ENCODE measurements at places on chromosomes 3 and 15.

- ATAC-seq: no peak
Observed at GRCh38 chr15:39511916-39512260, 69.0 kb upstream of the THBS1 start.

DNA sequence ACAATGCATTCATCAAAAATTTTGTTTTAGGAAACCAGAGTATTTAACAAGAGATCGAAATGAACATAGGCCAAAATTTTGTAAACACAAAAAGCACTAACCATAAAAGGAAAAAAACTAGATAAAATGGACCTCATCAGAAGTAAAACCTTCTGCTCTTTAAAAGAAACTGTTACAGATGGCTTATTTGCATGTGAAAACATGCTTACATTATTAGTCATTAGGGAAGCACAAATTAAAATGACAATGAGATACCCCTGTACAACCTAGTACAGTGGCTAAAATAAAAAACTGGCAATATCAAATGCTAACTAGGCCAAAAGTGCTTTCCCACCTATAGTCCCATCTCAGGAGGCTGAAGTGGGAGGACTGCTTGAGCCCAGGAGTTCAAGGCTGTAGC lies 19.3 kb downstream of the UBR1 start:
- ATAC-seq: no peak

GRCh38 chr3:11820531-11821041 lies 26.1 kb downstream of the TAMM41 start:
- no peak for ATAC-seq

DNA sequence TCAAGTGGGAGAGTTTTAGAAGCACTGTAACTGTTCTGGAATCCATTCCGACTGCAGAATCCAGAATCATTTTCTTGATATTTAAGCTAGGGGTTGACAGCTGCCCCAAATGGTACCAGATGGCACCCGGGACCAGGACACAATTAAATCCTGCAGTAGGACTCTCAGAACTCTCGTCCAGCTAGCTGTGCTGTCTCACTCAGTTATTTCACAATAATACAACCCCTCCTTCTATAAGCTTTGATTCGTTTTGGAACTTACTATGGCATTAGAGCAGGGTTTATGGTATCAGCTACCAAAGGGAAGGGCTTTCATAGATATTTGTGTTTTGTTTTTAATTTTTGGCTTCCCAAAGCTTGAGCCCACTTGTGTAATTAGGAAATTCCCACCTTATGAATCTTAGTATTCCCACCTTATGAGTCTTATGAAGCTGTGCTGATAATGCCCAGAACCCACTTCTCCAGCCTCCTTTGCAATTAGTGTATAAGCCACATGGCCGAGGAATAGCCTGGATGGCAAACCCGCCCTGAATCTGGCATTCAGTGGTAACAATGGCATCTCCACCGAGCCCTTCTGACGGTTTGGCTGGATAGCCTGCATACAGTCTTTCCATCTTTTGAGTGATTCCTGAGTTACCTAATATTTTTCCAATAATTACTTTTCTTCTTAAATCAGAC lies 120.1 kb downstream of the UACA start:
- no peak for ATAC-seq

- ATAC-seq: no peak
Observed at GRCh38 chr3:122716667-122717066, 36.0 kb downstream of the PARP14 start.

DNA sequence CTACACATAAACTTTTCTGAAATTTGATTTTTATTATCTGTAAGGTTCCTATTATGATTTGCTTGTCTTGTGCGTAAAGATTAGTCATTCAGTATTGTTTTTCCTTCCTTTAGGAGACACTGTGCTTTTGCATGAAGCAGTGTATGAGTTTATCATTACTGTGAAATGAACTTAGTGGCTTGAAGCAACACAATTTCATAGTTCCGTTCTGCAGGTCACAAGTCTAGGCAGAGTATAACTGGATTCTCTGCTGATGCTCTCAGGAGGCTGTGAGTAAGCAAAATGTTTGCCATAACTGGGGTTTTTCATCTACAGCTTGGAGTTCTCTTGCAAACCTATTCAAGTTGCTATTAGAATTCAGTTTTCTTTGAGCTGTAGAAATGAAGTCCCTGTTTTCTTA lies 1136.1 kb downstream of the OTOL1 start:
- no peak for ATAC-seq

- ATAC-seq: no peak
Observed at GRCh38 chr15:69662645-69663000, 210.0 kb downstream of the RPLP1 start.

DNA sequence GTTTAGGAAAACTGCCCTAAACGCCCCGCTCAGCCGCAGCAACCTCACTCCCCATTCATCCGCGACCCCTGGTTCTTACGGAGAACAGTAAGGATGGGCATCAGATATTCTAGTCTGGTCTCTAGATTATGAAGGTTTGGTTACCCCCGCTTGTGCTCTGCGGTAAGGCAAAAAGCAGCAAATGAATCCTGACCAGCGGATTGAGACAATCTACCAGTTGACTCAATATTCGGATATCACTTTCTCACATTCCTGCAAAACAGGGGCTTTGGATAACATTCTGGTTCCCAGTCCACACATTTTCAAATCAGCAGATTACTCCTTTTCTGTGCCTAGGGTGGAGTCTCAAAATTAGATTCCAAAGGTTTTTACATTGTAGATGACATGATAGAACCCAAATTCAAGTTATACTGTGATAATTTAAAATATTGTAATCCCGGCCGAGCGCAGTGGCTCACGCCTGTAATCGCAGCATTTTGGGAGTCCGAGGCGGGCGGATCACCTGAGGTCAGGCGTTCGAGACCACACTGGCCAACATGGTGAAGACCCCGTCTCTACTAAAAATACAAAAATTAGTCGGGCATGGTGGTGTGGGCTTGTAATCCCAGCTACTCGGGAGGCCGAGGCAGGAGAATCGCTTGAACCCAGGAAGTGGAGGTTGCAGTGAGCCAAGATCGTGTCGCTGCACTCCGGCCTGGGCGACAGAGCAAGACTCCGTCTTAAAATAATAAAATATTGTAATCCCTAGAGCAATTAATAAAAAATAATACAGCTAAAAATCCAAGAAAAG lies 1.1 kb upstream of the CYFIP1 start:
- no peak for ATAC-seq

DNA sequence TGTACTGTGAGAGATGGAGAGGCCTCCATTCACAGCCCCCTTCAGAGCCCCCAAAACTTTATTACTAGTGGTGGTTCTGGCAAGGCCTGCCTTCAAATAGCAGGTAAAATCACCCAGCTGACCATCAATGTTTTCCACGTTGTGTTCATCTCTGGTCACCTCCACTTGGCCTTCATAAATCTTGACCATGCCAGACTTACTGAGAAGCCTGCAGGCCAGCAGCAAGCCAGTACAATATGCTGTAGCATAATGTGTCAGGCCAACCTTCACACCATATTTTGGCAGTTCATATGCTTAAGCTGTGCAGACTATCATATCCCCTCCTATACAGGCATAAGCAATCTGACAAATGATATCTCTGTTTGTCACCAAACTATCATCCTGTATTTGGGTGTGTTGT lies 62.1 kb downstream of the ZNF621 start:
- no peak for ATAC-seq

- ATAC-seq: no peak
Observed at GRCh38 chr3:143201870-143202752, 82.5 kb downstream of the CHST2 start.

DNA sequence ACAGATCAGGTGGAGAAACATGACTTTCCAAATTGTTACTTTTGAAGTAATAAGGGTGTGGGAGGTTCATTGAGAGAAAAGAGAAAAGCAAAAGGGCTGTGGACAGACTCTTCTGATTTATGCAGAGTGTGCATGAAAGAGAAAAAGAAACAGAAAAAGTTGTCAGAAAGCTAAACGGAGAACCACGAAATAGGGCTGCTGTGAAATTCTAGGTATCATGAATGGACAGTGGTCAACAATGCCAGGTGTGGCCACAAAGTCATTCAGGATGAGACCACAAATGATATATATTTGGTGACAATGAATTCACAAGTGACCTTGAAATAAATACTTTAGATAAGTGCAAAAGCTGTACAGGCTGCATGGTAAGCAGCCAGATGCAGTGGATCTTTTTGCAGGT lies 170.1 kb downstream of the IL5RA start:
- ATAC-seq: no peak

GRCh38 chr15:71003319-71003718 lies 110.7 kb downstream of the LRRC49 start:
- ATAC-seq: no peak

DNA sequence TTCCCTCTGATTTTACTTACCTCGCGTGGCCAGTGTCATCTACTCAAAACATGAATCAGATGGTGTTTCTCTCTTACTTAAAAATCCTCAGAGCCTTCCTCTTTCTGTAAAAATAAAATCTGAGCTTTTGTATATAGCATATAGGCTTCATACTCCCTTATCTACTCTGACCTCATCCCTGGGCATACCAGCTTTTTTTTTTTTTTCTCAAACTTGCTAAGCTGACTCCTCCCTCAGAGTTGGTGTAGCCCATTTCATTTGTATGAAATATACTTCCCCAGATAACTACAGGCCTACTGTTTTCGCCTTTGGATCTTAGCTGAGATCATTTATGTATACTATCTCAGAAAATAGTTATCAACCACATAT lies 648.9 kb upstream of the ALCAM start:
- no peak for ATAC-seq

- no peak for ATAC-seq
Observed at GRCh38 chr3:128517648-128518047, 24.6 kb upstream of the GATA2 start.

DNA sequence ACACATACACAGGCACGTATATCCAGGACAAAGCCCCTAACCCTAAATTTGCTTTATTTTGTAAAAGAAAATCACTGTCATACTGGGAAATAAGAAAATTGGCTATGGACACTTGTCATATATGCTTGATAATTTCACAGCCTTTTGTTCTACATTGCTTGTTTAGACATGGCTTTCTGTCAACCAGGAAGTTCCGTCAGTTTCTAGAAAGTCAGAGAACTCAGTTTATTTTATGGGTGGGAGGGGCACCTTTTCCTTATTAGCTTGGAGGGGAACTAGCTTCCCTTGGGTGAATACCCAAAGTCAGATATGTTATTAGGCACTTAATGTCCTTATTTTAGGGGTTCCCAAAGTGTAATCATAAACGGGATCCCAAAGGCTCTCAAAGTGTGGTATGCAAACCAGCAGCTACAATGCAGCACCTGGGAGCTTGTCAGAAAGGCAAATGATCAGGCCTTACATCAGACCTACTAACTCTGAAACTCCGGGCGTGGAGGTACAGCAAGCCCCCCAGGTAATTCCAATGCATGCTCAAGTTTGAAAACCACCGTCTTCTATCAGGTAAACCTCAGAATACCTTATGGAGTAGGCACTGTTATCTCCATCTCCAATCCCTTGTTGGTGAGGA lies 50.1 kb downstream of the CADPS start:
- no peak for ATAC-seq

DNA sequence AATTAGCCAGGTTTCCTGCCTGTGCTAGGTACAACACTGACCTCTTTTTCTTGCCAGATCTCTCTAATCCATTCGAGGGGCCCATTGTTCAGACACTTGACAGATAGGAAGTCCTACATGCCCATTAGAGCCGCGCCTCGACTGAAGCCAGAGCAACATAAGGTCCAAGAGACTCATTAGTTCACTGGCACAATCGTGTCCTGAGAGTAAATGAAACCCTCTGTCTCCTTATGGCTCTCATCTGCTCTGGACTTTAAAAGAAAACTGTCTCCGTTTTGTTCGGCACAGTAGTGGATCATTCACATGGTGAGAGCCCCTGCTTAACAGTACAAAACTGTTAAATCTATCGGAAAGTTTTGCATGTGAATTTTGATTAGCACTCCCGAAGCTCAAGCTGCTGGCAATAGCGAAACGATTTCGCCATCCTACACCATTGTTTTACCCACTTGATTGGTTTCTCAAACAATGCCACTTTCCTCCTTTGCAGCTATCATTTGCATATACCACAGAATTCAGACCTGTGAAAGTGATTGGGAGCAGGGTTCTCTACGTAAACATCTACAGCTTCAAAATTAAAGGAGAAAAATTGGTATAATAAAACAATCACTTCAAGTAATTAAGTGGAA lies 19.0 kb upstream of the C15orf61 start:
- ATAC-seq: no peak

- ATAC-seq: peak; percentile 84
Observed at GRCh38 chr3:30752970-30753369, 141.5 kb downstream of the GADL1 start.

GRCh38 chr3:58307639-58308215 lies 1.4 kb downstream of the HTD2 start:
- no peak for ATAC-seq

DNA sequence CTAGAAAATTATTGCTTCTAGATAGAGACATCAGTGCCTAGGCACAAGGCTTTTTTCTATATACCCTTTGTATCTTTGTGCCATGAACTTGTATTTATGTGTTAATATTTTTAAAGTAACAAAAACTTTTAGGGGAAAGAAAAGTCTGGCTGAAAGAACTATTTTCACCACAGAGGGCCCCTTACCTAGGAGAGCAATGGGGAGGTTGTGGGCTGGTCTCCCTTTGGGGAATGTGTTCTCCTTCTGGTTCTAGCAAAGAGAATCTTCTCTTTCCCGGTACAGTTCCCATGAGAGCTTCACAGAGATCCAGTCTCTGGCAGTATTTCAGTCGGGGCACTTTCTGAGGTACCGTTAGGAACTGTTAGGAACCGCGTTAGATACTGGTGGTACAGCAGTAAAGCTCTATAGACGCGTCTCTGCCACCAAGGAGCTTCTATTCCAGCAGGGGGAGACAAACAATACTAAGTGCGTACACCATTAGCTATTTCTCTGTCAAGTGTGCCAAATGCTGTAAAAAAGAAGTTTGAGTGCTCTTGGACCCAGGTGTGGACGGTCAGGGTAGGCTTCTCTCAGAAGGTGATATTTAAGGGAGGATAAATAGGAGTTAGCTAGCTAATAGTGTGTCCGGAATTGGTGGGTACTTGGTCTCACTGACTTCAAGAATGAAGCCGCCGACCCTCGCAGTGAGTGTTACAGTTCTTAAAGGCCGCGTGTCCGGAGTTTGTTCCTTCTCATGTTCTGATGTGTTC lies 4.6 kb upstream of the EPB42 start:
- ATAC-seq: peak; percentile 86

DNA sequence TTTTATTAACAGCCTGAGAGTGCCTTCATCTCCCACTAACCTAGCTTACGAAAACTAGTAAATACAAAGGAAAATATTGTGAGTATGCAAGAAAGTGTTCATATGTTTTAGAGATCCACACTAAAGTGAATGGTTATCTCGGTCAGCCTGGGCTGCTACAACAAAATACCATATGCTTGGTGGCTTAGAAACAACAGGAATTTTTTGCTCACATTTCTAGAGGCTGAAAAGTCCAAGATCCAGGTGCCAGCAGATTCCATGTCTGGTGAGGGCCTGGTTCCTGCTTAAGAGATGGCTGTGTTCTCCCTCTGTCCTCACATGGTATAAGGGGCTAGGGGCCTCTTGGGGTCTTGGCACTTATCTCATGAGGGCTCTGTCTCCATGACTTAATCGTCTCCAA lies 20.5 kb upstream of the SLC30A4 start:
- no peak for ATAC-seq

DNA sequence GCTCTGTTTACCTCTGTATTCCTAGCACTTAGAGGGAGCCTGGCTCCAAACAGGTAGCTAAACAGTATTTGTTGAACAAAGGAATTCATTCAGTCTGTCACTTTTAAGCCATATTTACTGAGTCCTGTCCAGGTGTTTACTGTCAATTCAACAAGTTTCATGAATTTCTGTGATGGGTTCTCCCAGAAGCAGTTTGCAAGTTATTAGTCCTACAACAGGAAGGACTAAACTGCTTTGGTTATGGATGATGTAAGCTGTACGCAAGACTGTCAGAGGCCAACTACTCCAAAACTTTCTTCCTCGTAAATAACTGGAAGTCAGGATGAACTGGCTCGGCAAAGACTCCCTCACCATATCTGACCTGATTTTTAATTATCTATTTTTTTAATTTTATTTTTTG lies 25.1 kb downstream of the STIMATE start:
- no peak for ATAC-seq

All from esophagus mucosa (tissue), 1 donor.